Transverse colon (tissue), 4 donors: ENCODE measurements at places on chromosomes 2 and 18. TPM values are rescaled to one million over a fixed set of nuclear protein-coding genes. Genes with fewer than 3 reads are reported as not detected.
A peak's percentile ranks its signal among the peaks of the same experiment; 100 is the strongest.

ARHGAP15 gene
- total RNA-seq, result 0.80 TPM

NEU2 gene
- total RNA-seq, result not detected

DNA sequence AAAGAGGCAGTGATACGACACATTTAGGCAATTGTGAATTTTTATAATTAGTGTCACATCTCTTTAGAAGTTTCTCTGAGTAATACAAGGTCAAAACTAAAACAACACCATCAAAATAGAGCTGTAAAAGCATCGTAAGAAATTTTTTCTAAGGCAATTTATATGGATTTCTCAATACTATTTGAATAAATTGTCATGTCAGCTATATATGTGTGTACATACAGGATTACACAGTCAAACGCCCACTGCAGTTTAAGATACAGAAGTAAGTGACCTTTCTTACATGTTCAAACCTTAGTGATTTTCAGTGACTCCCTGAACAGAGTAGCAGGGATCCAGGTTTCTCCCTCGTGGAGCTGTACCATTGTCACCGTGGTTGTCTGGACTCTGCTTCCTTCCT, 129.1 kb upstream of the CBLN2 start:
- no peak for DNase-seq

- no peak for DNase-seq
Observed at GRCh38 chr2:217932803-217933616, 69.8 kb downstream of the TNS1 start.

GRCh38 chr2:181658444-181658843, 1.5 kb upstream of the CERKL start:
- no peak for DNase-seq

MOGAT1 gene
- total RNA-seq, result 0.80 TPM

DNA sequence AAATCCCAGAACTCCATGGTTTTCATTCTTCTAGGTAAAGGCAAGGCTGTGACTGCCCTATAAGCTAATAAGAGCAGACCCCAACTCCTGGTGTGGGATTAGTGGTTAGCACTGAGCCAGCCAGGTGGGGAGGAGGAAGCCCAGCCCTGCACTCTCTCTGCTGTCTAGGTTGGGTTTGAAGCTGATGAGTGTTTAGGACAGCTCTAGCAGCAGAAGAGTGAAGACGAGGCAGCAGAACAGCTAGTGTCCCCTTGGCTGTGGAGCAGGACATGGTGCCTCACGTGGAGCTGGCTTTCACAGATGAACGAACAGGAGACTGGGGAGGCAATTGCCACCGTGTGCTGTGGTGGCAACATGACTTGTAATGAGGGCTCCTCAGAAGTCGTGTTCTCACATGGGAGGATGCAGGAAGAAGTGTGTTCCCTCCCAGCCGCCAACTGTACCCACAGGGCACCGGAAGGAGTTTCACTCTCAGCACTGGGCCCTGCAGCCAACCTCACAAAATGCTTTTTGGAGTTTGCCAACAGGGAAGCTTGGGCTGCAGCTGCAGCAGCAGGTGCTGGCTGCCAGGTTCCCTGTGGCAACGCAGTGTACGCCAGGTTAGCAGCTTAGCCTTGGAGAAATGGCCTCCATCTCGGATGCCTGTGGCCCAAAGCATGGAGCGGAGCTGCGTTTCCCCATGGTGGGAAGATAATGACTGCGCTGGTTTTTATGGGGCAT, 328.2 kb downstream of the SETBP1 start:
- no peak for DNase-seq

PELI1 gene
- total RNA-seq, result 818 TPM

GRCh38 chr2:227127201-227127600, 36.8 kb downstream of the COL4A4 start:
- no peak for DNase-seq

DNA sequence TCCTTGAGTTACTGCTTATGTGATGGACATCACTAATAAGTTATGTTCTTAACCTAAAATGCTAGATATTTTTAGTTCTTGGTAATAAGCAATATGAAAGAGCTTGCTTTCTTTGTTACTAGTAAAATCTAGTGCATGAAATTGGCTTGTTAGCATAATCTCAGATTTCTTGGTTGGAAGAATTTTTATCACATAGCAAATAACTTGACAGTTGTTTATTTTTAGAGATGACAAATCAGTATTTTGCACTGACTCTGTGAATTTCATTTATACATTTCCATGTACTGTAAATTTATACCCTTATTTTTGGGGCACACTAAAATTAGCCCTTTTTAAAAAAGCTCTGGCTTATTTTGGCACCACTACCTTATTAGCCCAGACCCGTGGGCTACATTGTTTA, 45.6 kb downstream of the LCLAT1 start:
- no peak for DNase-seq

CPLX4 gene
- not detected for total RNA-seq

- no peak for DNase-seq
Observed at GRCh38 chr2:142585785-142586184, 291.7 kb upstream of the KYNU start.

INHBB gene
- not detected for total RNA-seq

PLB1 gene
- total RNA-seq, result 3.0 TPM

DNA sequence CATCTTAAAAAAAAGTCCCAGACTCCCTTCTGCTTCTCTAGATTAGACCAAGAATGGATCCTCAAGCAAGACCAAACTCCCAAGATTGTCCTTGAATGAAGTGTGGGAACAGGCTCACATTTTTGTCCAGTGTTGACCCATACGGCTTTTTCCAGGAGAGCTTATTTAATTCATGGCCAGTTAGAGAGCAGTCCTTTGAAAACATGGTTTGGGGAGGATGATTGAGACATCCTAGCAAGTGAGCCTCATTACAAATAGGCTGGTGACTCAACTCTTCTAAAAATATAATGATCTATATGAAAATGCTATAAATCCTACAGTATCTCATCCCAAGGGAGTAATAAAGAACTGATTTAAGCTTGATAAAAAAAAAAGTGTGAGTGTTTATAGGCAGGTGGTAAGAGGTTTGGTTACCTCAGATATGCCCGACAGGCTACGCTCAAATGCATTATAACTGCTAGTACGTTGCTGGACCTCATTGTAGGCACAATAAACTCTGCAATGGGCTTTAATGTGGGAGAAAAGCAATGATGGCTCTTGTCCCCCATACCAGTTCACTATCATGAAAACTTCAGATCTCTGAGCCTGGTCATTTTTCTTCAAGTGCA, 17.0 kb downstream of the ANKRD29 start:
- DNase-seq, result no peak

DNA sequence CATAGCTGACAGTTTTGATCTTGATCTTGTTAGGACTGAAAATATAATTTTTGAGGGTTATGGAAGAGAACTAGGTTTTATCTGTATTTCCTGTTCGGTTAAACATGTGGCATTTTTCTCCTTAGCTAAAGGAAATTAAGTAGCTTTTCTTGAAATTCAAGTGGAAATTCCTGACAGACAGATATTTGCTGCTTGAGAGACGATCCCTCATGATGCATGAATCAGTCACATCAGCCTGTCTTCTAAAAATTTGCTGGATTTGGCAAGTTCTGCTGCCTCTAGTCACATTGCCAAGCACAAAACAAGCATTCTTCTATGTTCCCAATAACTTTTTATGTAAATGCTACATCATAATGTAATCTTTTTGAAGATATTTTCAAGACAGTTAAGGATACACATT, 201.8 kb upstream of the ATP5MC3 start:
- DNase-seq, result no peak

DNA sequence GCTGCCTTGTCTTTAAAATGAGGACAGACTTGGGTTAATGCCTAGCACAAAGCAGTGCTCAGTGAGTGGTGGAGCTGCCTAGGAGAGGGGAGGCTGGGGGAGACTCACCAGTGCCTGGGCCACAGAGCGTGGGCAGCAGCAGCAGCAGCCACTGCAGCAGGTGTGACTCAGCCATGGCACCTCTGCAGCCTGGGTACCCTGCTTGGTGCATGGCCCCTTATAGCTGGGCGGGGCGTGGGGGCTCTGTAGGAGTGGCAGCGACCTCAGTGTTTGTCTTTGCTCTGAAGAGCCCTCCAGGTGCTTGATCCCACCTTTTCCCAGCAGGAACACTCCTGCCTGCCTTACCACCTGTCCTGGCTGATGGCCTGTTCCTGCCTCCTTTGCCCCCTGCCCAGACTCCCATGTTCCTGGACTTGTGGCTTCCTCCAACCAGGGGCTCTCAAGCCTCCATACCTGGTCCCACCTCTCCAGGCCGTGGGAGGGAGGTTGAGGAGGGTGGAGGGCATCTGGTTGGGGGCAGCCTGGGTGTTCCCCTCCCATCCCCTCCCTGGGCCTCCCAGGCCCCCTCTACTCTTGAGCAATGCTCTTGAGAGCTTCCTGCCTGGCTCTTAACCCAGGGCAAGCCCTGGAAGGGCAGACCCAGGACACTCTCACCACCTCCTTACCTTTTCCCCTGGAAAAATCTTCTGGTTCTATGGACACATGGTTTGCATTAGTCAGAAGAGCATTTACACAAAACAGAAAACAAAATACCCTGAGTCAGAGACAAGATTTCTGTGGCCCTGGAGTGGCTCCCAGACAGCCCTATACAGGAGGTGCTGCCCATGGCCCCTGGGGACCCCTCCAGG, at the start of gene SFTPB:
Gene SFTPB (minus strand): TSS at position 191 of the 848 bp plus-strand sequence. CDS start 16 bp downstream, at position 175.
- no peak for DNase-seq

DNA sequence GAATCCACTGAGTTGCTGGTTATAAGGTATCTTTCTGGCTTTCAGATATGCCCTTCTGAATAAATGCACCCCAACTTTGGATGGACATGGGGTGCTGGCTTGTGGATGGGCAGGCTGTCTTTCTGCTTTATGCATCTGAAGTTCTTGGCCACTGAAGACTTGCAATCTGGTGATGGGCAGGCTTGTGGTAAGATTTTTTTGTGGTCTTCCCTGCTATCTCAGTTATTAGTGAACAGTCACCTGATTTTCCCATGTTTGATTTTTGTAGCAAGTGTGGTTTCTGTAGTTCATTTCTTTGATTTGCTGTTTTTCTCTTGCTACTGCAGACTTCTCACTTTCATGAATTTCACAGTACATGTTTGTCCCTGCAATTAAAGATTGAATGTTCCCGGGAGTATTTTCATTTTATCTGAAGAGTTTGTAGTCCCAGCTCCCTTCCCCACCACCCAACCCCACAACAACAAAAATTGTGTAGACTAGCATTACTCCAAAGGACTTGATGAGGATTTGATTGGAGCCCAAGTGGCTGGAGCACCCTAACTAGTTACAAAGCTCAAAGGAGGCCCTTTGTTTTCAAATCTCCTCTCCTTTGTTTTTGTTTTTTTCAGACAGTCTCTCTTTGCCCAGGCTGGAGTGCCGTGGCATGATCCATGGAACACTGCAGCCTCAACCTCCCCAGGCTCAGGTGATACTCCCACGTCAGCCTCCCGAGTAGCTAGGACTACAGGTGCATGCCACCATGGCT, 63.6 kb upstream of the MGAT5 start:
- DNase-seq, result no peak

- DNase-seq, result peak; percentile 98
Observed at GRCh38 chr2:196171248-196171871, at the start of gene STK17B. STK17B (minus strand) TSS chr2:196171578; CDS start chr2:196163383, 8,195 bp downstream.

GRCh38 chr2:24508878-24509277, 17.8 kb downstream of the NCOA1 start:
- DNase-seq, result no peak

- no peak for DNase-seq
Observed at GRCh38 chr2:156134887-156135286, 197.6 kb downstream of the NR4A2 start.

DNA sequence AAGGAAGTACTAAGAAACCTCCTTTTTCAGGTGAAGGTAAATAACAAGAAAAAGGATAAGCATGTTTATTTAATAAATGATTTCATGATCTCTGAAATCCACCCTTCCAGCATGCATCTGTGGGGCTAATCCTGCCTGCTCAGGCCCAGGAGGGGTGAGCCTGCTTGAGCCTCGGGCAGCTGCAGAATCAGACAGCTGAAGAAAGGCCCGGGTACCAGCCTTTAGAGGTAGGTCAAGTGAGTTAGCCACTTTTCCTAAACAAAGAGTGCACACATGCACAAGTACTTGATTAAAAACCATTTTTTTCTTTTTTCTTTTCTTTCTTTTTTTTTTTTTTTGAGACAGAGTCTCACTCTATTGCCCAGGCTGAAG, 25.7 kb upstream of the FZD7 start:
- DNase-seq, result no peak

NTSR2 gene
- total RNA-seq, result not detected

- no peak for DNase-seq
Observed at GRCh38 chr18:8496186-8496585, 113.1 kb upstream of the RAB12 start.

DNA sequence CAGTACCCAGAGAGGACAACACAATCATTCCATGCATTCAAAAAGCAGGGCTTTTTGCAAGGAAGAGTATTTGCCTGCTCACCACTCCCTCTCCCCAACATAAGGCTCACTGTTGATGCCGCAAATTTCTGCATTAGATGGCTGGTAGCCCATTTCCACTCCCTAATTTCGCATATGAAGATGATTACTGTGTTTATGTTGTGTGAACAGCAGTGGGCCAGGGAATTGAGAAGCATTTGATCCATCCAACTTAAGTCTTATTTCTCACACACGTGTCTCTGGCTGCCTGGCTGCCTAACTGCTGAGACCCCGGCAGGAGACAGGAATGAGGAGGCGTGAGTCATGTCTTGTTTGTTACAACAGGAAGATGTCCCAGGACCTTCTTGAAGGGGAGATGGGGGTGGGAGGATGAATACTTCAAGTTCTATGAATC, 294.1 kb downstream of the ALK start:
- DNase-seq, result no peak

GRCh38 chr18:21741562-21742314, 1.1 kb downstream of the MIB1 start:
- peak; percentile 40 for DNase-seq

AQP12A gene
- total RNA-seq, result not detected

GRCh38 chr18:9066817-9067306, 35.6 kb upstream of the NDUFV2 start:
- peak; percentile 69 for DNase-seq

- DNase-seq, result no peak
Observed at GRCh38 chr2:60438653-60439052, 114.8 kb downstream of the BCL11A start.

GRCh38 chr2:8259106-8259840, 422.6 kb upstream of the ID2 start:
- no peak for DNase-seq

DNA sequence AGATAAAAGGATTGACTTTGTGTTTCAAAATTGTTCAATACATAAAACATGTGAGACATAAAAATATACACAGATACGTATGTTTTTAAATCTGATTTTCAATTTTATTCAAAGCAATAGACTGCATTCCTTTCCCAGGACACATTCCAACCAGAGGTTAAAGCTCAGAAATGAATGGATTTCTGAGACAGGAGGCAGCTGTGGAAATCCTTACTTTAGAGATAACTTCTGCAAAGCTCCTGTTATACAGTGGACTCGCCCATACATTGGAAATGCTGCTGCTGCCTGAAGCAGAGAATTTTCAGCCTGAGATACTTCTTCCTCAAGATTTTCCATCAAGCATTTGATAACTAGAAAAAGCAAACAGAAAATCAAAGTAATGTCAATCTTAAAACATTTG, 43.8 kb downstream of the THADA start:
- no peak for DNase-seq

SLC66A2 gene
- total RNA-seq, result 78.4 TPM

RBBP8 gene
- total RNA-seq, result 36.4 TPM

DNA sequence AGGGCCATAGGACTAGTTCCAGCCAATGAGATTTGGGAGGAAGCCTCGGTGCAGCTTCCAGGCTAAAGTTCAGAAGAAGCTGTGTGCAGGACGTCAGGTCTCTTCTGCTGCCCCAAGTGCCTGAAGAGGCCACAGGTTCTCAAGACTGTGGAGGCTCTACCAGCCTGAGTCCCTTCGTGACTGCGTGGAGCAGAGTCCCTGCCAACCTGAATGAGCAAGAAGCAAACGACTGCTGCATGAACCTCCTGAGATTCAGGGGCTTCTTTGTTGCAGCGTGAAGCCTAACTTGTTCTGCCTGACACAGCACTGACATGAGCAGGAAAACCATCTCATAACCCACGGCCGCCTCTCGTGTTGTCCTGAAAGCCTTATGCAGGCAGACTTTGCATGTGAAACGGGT, 39.7 kb downstream of the TWIST2 start:
- no peak for DNase-seq
